Thyroid gland (tissue), 4 donors: ENCODE measurements at places on chromosomes 2 and 18. TPM values are rescaled to one million over a fixed set of nuclear protein-coding genes. Genes with fewer than 3 reads are reported as not detected.

- no peak for DNase-seq
Observed at GRCh38 chr2:64837925-64838641, 151.1 kb upstream of the SLC1A4 start.

DNA sequence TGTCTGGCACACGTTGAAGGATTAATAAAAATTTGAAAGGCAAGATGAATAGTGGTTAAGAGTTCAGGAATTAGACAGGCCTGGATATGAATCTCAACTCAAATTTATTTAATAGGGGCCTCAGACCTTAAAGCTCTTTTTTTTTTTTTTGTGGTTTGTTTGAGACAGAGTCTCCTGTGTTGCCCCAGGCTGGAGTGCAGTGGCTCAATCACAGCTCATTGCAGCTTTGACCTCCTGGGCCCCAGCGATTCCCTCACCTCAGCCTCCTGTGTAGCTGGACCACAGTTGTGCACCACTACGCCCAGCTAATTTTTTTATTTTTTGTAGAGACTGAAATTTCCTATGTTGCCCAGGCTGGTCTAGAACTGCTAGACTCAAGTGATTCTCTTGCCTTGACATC, 3.0 kb downstream of the ZRANB3 start:
- DNase-seq, result no peak

DNA sequence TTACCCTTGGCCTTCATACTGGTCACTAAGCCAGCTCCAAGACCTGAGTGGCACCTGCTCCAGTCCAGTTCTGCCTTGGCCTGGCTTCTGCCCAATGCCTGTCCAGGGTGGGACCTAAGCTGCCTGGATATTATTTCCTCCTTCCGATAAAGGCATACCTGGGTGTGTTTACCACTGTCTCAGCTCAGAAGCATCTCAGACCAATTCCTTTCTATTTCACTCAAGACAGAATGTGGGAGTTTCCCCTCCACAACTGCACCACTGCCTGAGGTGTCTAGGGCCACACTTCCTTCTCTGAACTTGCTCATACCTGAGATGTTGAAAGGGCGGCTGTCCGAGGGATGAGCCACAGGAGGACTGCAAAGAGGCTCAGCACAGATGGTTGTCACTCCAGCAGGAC, 18.4 kb upstream of the CAB39 start:
- no peak for DNase-seq

- peak; percentile 20 for DNase-seq
Observed at GRCh38 chr2:18883616-18884456, 294.5 kb upstream of the NT5C1B start.

DNA sequence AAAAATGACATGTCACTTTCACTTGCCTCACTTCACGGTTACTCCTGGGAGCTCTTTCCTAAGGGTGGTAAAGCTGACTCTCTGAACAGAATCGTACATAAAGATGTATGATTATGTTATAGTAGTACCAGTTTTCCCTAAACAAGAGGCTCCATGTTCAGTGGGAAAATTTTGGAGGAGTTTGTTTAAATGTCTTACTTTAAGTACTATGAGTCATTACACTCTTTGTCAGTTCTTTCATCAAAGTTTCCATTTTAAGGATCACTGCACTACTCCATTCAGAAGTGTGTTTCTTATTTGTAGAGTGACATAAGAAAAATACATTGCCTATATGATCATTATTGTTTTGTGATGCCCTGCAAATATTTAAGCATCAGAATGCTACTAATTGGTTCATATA, 121.1 kb upstream of the FIGN start:
- no peak for DNase-seq

- DNase-seq, result no peak
Observed at GRCh38 chr2:207513551-207514257, 16.1 kb upstream of the CREB1 start.

DNA sequence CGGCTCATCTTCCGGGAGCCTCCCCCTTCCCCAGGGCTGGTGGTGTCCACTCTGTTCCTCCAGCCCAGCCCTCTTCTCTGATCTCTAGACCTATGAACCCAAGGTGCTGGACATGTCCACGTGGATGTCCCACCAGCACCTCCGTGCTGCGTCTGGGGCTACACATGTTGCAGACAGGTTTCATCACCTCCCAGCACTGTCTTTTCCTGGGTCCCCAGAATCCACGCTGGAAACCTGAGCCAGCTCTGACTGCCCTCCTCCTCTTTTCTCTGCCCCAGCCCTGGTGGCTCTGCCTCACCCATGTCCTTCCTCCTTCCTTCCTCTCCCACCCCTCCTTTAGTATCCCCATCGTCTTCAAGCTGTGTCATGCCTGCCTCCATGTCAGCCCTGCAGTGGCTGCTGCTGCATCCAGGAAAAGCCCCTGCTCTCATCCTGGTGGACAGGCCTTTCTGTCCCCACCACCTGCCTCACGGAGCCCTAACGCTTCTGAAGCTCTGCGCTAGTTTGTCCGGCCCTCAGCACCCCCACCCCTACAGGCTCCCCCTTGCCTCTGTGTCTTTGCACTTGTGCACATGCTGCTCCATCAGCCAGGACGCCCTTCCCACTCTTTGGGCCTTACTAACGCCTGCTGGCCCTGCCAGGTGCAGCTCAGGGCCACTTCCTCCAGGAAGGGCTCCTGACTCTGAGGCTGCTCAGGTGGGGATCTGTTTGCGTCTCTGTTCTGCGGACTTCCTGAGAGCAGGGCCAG, 105.9 kb downstream of the DYSF start:
- DNase-seq, result no peak

GRCh38 chr2:58812771-58813344, 571.7 kb upstream of the FANCL start:
- DNase-seq, result no peak

DNA sequence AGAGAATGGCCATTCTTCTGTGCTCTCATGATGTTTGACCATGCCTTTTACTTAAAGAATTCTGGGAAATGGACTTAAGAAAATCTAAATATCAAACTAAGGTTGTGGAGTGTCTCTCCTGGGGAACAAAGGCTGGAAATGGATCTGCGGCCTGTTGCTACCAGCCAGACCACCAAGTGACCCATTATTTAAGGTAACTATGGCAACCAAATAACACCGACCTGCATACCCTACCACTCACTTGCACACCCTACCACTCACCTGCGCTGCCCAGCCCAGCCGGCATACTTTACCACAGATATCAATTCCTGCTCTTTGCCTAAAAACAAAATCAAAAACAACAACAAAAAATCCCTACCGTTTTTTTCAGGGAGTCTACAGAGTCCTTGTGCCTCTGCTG, 203.2 kb downstream of the NBAS start:
- no peak for DNase-seq

DNA sequence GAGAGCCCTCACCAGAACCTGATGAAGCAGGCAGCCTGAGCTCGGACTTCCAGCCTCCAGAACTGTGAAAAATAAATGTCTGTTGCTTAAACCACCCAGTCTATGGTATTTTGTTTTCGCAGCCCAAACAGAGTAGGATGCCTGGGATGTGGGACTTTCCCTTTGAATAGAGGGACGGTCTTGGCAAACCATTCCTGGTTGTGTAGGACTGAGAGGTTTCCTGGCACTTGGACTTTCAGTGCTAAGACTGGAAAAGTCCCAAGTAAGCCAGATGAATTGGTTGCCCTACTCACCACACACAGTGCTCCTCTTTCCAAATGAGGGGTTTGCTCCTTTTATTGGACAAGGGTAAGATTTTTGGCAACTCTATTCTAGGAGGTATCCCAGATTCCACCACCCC, 46.8 kb upstream of the ACMSD start:
- DNase-seq, result no peak

DNA sequence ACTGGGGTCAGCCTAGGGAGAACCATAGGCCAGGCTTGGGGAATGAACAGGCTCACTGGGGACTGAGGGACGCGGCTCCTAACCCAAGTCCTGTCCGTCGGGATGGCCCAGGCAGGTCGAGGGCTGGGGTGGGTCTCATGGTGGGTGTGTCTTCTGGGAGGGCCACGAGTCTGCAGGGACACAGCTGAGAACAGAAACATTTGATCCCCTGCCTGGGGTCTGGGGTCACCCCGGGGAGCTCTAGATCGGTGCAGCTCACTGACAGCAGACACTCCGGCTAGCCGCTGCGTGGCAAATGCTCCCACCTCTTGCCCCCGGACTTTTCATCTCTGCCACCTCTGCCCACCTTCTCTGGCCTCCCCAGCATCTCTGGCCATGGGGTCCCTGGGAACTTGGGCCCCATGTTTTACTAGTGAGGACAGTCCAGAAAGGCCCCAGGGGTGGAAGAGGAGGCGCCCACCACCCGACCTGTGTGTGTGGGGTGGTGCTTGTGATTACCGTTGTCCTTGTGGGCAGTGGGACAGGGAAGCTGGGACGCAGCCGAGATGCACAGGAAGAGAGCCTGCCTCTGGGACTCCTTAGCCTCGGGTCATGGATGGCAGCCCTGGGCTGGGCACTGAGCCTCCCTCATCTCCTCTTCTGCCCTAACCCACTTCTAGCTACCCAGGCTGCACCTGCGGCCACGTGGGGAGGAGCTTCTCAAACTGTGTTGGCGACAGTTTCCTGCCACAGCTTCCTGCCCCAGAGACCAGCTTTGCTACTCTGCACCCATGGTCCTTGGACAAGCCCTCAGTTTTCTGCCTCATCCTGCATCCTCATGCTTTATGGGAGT, 4.9 kb downstream of the ZAP70 start:
- no peak for DNase-seq

- no peak for DNase-seq
Observed at GRCh38 chr2:60699617-60700016, 56.5 kb upstream of the PAPOLG start.

DNA sequence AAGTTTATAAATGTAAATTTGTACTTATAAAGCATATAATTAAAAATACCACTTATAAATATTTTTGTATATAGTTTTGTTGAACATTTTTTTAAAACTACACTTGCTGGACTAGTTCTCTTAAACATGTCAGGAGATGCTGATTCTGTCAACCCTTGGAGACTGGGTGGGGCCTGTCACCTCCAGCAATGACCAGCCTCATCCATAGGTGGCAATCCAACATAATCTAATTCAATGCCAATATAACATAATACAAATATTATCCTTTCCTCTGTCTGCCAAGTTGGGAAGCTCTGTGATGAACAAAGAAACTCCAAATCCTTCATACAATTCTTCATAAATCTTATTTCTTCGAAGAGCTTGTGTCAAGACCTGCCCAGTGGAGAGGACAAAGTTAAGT, 140.4 kb downstream of the RBMS1 start:
- no peak for DNase-seq

- no peak for DNase-seq
Observed at GRCh38 chr2:31828891-31829290, 181.9 kb downstream of the MEMO1 start.

DNA sequence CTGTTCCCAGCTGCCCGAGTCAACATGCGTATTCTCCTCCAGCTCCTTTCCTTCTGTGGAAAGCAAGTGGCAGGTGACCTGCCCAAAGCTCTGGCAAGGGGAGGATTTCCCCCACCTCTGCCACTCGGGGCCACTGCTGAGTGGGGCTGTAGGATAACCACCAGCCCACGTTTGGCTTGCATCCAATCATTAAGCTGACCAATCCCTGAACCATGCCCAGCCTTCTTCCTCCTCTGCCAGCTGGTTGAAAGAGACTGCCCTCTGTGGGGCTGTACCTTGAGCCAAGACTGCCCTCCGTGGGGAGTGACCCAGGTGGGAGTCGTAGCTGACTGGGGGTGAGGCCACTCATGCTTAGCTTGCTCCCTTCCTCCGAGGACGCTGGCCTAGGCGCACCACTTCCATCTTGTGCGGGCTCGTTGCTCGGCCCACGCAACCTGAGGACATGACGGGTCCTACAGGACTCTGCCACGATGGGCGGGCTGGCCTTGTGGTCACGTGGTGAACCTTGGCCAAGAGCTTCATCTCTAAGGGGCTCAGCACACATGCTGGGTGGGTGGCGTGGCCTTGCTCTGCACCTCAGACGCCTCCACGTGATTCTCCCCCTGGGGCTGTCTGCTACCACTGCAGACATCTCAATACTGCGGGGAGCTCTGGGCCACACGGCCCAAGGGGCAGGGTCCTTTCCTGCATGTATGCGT, 112.1 kb downstream of the NDUFA10 start:
- DNase-seq, result no peak

GRCh38 chr2:200737585-200737984, 74.1 kb upstream of the BZW1 start:
- DNase-seq, result no peak

GRCh38 chr18:52588931-52589330, 248.9 kb downstream of the DCC start:
- no peak for DNase-seq

- DNase-seq, result no peak
Observed at GRCh38 chr2:72154386-72154975, 6.8 kb upstream of the CYP26B1 start.

- DNase-seq, result no peak
Observed at GRCh38 chr2:102278720-102279390, 32.5 kb upstream of the IL1RL1 start.

GRCh38 chr2:98140210-98140609, 53.2 kb downstream of the VWA3B start:
- no peak for DNase-seq

DNA sequence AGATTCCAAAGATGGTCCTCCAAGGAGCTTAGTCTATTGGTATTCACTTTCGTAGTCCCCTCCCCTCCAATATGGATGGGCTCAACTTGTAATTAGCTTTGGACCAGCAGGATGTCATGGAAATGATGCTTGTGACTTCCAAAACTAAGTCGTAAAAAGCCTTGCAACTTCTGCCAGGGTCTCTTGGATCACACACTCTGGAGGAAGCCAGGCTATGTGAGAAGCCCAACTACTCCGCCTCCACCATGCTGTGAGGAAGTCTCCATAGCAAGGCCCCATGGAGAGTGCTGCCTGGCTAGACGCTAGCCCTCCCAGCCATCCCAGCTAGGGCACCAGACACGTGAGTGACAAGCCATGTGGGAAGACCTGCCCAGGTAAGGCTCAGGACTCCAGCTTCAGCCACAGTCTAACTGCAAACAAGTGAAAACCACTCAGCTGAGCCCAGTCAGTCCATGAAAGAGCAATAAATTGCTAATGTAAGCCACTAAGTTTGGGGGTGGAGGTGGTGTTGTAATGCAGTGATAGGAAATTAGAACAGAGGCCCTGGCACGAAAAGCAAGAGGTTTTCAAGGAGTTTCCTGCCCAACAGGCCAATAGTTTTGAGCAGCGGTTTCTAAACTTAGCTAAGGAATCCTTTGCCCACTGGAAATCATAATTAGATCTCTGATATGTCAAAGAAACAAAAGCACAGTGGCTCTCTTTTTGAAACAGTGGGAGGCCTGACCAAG, 77.5 kb upstream of the GLI2 start:
- DNase-seq, result no peak

DNA sequence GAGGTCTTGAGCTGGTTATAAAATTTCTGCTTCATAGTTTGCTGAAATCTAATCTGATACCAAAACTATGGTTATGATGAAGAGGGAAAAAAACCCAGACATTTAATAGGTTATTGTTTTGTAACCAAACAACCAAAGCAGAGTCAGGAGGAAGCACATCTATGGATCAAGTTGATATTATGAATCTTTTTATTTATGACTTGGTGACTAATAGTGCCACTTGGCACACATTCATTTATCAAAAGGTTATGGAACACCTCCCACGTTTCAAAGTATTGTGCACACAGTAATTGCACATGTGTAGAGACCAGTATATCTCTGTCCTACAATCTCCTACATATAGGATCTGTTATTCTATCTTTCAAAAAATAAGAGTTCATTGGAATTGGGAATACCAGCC, 93.0 kb downstream of the DPP4 start:
- no peak for DNase-seq

The MARCO gene
- 11.0 TPM for total RNA-seq

The SOWAHC gene
- total RNA-seq, result 15.3 TPM

The IL36A gene
- not detected for total RNA-seq

The KIAA2012 gene
- not detected for total RNA-seq

The ST8SIA5 gene
- total RNA-seq, result 1.2 TPM

The STPG4 gene
- 1.1 TPM for total RNA-seq

The LOXHD1 gene
- total RNA-seq, result 0.83 TPM

The ADD2 gene
- total RNA-seq, result 3.4 TPM

The ITPRIPL1 gene
- 1.7 TPM for total RNA-seq

The AMER3 gene
- not detected for total RNA-seq

The CTAGE1 gene
- not detected for total RNA-seq
